Aorta (tissue), 5 donors: ENCODE measurements at places on chromosomes 12 and 14.

DNA sequence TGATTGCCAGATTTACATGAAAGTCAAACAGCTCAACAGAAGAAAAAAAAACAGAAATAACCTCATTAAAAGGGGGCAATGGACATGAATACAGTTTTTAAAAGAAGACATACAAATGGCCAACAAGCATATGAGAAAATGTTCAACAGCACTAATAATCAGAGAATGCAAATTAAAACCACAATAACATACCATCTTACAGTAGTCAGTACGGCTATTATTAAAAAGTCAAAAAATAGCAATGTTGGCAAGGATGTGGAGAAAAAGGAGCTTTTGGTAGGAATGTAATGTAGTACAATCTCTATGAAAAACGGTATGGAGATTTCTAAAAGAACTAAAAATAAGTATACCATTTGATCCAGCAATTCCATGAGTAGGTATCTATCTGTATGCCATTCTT, 272.1 kb downstream of the CEP128 start:
- no peaks in the 10 kb centered on the region for H3K36me3 ChIP-seq
- DNase-seq, result no peak
- H3K27ac ChIP-seq, result no peak overlapping the region

DNA sequence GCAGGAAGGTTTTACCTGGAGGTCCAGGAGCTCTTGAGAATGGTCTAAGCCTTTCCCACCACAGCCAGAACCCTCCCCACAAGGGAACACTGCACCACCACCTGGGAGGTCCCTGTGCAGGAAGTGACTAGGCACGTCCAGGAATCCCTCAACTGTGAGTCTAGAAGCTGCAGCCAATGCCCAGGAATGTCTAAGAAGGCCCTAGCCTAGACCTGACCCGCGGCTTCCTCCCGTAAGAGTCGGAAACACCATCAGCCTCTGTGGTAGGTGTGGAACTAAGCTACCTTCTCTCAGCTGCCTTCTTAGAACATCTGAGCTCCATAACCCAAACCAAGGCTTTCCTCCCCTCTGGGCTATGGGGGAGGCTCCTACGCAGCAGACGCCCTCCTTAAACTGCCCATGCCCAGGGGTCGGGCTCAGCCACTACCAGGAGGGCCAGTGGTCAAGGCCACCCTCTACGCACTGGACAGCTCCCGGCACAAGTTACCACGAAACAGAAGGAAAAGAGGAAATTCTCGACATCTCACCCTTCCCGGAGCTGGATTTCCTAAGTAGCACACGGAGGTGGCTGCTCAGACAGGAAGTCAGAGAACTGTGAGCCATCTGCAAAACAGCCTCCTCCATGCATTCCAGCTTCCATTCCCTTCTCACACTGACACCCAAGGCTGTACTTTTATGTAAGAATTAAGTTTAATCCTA, 25.5 kb downstream of the ZFYVE21 start:
- H3K4me1 ChIP-seq, result no peaks in the 10 kb centered on the region
- no peaks in the 10 kb centered on the region for H3K36me3 ChIP-seq
- H3K27ac ChIP-seq, result no peak overlapping the region
- no peaks in the 10 kb centered on the region for H3K27me3 ChIP-seq
- H3K4me3 ChIP-seq, result no peak overlapping the region

- no peak for DNase-seq
- peaks cover 13% of the 10 kb centered on the region for H3K4me1 ChIP-seq
- no peaks in the 10 kb centered on the region for H3K36me3 ChIP-seq
Observed at GRCh38 chr14:56135001-56135400, 16.8 kb downstream of the PELI2 start.

DNA sequence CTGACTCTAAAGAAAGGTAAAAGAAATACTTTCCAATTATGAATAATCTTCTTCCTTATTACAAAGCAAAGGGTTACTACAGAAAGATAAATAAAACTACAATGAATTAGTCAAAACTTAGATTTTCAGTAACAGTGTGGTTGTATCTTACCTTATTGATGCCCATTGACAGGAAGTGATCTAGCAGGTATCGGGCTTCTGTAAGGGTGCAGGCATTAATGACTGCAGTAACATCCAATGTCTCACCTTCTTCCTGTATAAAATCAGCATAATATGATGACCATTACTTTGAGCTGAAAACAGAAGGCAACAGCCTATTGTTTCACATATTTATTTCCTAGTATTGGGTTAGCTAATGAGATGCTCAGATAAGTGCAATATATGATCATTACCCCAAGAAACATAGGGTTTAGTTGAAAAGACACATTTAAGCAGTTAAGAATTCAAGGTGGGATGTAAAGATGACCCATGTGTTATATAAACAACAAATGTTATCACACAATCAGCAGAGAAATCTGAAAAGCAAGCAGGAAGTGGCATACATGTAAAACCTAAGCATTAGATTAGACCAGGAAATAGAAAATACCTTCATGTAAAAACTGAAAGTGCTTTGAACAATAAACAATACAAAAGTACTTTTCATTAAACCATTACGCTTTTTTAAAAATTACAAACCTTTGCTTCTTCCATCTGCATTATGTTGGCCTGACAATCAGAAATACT, 111.2 kb downstream of the KIF21A start:
- H3K4me1 ChIP-seq, result no peaks in the 10 kb centered on the region
- H3K4me3 ChIP-seq, result no peak overlapping the region
- no peak overlapping the region for H3K27ac ChIP-seq
- DNase-seq, result no peak

GRCh38 chr12:47867495-47867941, 37.3 kb downstream of the VDR start:
- H3K27me3 ChIP-seq, result no peaks in the 10 kb centered on the region
- no peaks in the 10 kb centered on the region for H3K36me3 ChIP-seq
- no peak overlapping the region for H3K4me3 ChIP-seq
- no peak overlapping the region for H3K27ac ChIP-seq
- peaks cover 1% of the 10 kb centered on the region for H3K4me1 ChIP-seq
- DNase-seq, result no peak

GRCh38 chr14:71013551-71014192, 106.4 kb downstream of the PCNX1 start:
- no peaks in the 10 kb centered on the region for H3K4me1 ChIP-seq
- no peak for DNase-seq
- no peak overlapping the region for H3K4me3 ChIP-seq
- H3K36me3 ChIP-seq, result no peaks in the 10 kb centered on the region

GRCh38 chr12:52539083-52539820, 13.7 kb downstream of the KRT71 start:
- H3K27ac ChIP-seq, result no peak overlapping the region
- H3K27me3 ChIP-seq, result no peaks in the 10 kb centered on the region
- no peaks in the 10 kb centered on the region for H3K36me3 ChIP-seq
- no peak overlapping the region for H3K4me3 ChIP-seq

- DNase-seq, result no peak
- H3K36me3 ChIP-seq, result no peaks in the 10 kb centered on the region
- no peaks in the 10 kb centered on the region for H3K27me3 ChIP-seq
- H3K27ac ChIP-seq, result no peak overlapping the region
- H3K4me3 ChIP-seq, result no peak overlapping the region
Observed at GRCh38 chr12:40056373-40056772, 49.5 kb downstream of the SLC2A13 start.
